ENCODE measurements at places on chromosomes 4 and X.

DNA sequence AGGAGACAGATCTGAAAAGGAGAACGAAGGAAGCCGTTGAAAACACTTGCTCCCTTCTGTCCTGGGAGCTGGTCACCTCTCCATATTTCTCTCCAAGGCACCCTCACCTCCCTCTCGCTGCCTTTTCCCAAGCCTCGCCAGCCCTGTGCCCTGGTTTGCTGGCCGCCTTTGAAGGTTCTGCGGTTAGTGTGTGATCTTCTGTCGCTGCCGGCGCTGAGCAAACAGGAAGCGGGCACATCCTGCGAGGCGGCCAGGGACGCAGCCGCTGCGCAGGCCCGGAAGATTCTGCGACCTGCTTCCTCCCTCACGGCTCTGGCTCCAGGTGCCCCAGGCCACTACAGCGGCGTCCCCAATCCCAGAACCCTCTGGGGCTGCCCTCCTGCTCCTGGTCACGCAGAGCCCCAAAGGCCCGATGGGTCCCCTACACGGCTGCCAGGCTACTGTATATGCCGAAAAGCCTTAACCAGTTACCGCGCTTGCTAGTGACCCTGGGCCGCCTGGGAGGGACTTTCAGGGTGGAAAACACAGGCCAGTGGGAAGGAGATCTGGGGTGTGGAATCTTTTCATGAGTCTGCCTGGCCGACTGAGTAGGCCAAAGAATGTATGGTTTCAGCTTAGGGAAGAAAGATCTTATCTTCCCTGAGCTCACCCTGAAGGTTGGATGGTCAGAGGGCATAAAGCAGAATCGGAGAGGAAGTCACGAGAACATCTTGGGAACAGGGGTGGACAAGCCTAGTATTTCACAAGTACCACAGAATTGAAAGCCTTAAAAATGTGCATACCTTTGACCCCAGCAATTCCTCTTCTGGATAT, 2.3 kb upstream of the SASH3 start:
- DNase-seq, result no peak

GRCh38 chr4:74217365-74217764, 59.4 kb downstream of the MTHFD2L start:
- DNase-seq, result no peak

DNA sequence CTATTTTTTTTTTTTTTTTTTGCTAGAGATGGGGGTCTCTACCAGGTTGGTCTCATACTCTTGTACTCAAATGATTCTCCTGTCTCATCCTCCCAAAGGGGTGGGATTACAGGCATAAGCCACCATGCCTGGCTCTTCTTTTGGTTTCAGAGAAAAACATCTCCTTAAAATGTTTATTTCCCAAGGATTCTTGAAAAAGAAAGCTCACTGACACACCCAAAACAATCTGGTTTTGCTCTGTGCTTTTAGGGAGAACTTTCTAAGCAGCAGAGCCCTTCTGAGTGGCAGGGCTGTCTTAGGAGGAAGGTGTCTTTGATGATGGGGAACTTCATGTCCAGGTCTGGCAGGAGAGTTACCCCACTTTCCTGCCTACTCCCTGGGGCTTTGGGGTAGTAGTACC, 1.2 kb downstream of the SOD3 start:
- no peak for DNase-seq

DNA sequence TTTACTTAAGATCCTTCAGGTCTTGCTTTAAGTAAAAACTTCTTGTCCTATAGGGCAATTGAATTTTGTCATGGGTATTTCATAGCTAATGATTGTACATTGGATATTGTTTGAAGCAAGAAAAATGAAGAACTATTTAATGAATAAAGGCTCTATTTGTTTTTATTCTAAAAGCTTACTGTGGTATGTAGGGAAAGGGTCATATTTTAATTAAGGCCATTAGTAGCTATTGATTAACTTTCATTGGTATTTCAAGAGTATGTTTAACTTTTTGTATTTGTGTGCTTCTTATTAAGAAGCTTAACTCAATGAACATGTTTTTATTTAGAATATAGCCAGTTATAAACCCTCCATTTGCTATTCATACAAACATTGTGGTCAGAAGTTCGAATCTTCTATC, 1951.8 kb upstream of the ADGRL3 start:
- no peak for DNase-seq

DNA sequence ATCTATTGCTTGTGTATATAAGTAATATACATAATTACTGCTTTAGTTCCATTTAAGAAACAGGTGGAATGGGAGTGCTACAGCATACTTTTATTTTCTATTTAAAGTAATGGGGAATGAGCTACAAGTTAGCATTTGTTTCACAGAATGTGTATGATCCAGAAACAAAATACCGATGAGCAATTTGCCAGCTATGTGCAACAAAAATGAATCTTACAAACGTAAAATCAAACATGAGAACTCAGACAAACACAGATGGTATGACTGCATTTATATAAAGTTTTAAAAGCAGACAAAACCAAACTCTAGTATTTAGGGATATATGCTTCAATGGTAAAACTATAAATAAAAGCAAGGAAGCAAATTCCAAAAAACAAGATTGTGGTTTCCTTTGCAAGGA, 141.7 kb downstream of the PAPSS1 start:
- DNase-seq, result no peak

DNA sequence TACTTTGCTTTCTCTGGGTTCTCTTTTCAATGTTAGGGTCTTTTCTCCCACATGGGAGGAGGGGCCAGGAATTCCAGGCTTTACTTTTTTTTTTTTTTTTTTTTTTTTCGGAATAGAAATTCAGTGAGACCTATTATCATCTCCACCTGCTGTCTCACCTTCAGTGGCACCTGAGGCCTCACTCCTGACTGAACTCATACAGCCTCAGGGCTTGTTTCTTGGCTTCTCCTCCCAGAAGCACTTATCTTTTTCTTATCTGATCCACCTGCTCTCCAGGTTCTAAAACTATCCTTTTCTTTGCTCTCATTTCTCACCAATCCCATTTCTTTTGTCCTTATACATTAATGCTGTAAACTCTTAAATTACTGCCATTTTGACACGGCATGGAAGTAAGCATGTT, 117.3 kb upstream of the PPP3CA start:
- DNase-seq, result no peak

- DNase-seq, result no peak
Measured at GRCh38 chr4:28555866-28556265, 1695.2 kb downstream of the STIM2 start.

GRCh38 chrX:48631376-48632090, 34.2 kb downstream of the WDR13 start:
- DNase-seq, result peak; percentile 3

DNA sequence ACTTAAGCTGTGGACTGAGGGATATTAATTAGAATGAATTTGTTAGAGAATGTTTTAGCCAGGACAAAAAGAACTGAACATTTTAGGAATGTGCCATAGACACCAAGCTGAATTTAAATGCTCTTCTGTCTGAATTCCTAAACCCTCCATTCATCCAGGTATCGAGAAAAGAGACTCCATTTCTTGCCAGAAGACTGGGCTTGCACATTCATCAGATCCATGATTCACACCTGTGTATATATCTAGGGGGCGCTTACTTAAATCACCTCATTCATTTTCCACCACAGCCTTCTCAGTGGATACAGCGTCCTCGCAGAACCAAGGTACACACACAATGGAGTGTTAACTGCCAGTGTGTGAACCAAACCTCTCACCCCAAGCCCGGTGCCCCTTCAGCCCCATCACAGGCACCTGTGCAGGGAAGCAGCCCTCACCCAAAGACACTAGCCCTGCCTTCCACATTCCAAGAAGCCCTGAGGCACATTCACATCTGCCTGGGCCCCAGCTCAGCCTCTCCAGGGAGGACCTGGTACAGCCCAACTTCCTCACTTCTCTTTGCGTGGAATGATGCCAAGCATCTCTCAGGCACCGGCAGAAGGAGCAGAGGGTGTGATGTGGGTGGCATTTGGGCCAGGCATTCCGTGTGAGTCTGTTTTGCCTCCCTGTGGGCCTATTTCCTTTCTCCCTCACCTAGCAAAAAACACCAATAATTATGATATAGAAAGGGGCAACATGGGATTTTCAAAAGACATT, 35.6 kb upstream of the C1QTNF7 start:
- no peak for DNase-seq

DNA sequence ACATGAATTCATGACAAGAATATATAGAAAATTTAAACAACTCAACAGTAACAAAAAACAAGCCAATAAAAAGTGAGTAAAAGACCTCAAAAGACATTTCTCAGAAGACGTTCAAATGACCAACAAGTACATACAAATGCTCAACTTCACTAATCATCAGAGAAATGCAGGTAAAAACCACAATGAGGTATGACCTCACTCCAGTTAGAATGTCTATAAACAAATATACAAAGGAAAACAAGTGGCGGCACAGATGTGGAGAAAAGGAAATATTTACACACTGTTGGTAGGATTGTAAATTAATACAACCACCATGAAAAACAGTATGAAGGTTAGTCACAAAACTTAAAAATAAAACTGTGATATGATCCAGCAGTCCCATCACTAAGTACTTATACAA, 1033.1 kb downstream of the RAPGEF2 start:
- no peak for DNase-seq

DNA sequence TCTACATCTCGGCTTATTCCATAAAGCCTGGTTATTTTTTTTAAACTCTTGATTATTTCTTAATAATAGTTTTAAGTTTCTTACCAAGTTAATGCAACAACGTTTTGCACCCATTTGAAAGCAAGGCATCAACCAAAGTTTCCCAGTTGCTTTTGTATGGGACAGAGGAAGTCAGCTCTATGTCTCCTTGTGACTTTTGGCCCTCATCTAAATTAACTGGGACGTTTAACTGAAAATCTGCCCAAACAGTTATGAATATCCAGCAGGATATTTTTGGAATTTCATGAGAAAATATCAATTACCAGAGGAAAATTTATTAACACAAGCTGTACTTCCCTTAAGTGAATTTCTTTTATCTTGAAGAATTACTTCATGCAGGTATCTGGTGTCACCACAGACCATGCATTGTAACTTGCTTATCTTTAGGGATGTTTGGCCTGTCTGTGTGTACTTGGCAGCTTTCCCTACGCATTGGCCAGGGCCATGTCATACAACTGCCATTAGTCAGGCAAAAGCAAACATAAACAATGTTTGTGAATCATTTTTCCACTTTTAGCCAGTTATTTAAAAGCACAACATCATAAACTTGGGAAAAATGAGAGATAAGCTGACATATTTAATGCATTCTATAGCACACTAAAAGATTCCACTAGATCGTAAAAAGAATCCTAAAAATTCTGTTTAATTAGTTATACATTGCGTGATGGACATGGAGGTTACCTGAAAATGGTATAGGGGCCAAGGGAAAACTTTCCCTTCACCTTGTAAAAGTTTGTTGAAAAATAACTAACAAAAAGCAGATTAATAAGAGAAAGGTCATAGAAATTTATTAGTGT, 101.4 kb upstream of the PDE5A start:
- no peak for DNase-seq

- DNase-seq, result no peak
Measured at GRCh38 chr4:28475381-28475780, 1614.7 kb downstream of the STIM2 start.

- no peak for DNase-seq
Measured at GRCh38 chrX:119991005-119991787, 47.6 kb upstream of the NKAP start.

DNA sequence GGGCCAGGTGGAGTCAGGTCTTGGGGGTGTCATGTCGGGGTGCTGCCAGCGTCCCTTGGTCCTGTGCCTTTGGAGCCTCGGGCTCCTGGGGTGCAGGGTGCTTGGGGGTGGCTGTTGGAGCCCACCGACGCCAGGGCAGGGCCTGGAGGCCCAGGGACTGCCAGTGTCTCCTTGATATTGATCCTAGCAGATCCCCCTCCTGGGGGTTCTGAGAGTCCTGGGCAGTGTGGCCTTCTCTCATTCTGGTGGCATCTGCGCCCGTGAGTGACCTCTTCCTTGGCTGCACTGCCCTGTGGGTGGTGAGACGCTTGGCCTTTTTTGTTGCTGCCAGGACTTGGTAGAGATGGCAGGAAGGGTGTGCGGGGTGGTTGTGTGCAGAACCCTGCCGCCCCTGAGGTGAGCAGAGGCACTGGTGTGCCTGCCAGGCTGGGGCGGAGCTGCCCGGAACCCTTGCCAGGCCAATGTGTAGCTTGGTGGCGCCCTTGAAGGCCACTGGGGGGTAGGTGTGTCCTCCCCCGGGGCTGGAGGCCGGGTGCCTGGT, 7.0 kb downstream of the NAT8L start:
- DNase-seq, result no peak

DNA sequence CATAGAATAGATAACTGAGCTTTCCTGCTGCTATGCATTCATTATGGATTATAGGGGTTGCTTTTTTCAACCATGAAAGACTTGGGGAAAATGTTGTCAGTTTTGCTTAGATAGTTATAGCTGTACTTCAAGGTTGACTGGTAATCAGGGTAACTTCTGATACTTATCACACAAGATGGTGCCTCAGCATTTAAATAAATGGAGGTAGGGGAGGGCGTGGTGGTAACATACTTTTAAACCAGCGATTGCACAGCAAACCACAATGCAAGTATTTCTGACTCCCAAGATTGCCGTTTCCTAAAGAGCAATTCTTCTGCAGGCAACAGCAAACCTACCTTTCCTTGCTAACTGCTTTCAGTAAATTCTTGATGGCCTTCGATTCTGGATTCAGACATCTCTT, 1.3 kb downstream of the CXCL10 start:
- DNase-seq, result no peak

DNA sequence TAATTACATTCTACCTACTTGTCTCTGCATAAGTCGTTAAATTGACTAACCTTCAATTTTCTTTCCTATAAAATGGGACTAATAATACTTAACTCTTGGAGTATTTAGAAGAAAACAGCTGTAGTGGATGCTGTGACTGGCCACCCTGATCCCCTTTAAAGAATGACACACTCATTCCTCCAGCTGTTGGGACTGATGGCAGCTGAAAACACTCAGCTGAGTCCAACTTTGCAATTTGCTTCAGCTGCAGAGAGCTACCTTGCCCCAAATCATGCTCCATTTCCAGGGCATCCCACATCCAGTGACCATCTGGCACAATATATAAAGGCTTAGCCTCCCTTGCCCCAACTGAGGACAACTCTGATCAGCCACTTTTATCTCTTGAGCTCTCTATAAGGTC, 89.1 kb downstream of the MID1IP1 start:
- no peak for DNase-seq

DNA sequence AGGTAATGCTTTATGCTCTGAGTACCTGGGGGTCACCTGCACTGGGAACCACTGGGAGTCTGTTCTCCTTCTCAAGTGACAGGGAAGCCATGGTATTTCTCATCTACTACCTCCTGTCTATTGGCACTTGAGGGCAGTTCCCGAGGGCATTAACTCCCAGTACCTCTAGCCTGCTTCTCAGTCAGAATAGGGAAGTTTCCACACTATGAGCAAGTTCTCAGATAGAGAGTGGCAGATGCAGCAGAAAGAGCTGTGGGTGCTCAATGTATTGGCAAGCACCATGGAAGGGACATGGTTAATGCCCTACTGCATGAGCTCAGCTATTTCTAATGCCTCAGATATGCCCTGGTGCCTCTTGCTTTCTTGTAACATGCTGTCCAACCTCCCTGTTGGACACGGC, 74.1 kb downstream of the ANOS1 start:
- DNase-seq, result no peak

DNA sequence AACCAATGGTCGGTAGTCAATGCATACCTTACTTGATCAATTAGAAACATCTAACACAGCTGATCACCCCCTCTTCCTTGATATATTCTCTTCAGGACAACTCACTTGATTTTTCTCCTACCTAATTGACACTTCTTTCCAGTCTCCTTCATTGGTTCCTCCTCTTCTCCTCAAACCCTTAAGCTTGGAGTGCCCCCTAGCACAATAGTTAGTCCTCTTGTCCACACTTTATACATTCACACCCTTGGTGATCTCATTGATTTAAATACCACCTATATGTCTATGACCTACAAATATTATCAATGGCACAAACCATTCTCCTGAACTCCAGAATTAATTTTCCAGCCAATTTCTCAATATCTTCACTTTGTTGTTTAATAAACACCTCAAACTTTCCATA, 724.0 kb downstream of the ADGRL3 start:
- DNase-seq, result no peak

Measured in C1 segment of cervical spinal cord (tissue), 14 donors.